Hematopoietic multipotent progenitor cell treated with erythropoietin and hydrocortisone succinate and interleukin-3 and kit ligand, for 17 days (in vitro differentiated cells): ENCODE measurements at places on chromosomes 3 and 15.
A peak's percentile ranks its signal among the peaks of the same experiment; 100 is the strongest.

DNA sequence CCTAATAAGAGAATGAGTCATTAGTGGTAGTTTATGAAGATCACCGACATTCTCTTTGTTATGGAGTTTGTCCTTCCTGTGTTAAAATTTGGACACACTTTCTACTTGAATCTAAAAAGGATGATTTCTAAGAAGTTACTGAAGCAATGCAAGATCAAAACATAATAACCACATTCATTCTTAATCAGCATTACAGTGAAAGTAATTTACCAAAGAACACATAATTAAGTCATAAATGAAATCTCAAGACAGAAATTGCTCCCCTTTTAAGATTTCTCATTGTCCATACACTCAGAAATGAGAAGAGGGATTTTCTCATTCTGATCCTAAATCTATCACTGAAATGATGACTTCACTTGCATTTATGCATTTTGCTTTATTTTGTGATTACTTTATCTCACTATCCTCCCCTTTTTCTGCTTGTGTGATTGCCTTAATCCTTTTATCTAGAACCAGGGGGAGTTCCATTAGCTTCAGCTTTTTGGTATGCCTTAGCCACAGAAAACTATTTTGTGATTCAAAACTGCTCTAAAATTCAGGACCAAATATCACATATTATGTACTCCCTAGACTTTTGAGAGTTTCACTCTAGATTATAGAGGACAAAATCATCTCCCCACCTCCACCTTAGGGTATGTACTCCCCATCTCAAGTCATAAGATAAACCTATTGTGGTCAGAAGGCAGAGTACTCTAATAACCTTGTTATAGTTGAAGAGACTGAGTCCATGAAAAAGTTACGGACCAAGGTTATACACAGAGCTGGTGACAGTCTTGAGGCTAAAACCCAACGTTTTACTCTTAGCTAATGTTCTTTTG is 817.6 kb upstream of the CFAP20DC start:
- no peak for DNase-seq

- DNase-seq = no peak
These were observed 189.1 kb downstream of the GHSR start for GRCh38 chr3:172259111-172259541.

DNA sequence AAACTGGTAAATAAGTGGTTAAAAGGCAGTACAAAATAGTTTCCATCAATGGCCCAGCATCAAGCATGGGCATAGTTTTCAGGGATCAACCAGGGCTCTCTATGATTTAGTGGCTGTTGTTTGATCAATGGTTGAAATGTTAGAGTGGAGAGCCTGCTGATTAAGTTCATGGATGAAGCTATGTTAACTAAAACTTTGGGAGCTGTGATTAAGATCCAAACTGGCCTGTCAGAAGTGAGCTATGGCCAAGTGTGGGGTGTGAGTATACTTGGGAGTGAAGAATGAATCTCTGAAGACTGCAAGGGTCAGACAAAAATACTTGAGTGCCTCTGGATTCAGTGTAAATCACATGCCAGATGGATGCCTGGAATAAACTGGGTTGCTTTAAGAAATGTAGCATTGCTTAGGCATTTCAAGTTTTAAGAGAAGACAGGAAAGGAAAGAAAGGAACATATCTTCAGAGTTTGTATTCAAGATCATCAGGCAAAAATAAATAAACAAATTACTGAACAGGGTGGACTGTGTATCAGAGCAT is 422.2 kb upstream of the ADAMTS9 start:
- DNase-seq = no peak

DNA sequence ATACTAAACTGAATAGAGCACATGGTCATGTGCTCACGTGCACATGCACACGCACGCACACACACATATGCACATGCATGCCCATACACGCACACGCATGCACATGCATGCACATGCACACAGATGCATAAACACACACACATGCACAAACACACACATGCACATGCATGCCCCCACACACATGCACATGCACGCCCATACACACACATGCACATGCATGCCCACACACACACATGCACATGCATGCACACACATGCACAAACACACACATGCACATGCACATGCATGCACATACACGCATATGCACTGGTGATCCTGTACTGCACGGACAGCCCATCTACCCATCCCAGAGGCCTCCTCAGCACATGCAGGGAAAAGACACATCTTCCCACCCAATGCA is 426.6 kb downstream of the OCA2 start:
- DNase-seq = no peak

- DNase-seq = peak; percentile 35
These were observed 2.6 kb downstream of the CCDC9B start for GRCh38 chr15:40338041-40338657.

GRCh38 chr15:38905632-38906031 is 341.0 kb upstream of the RASGRP1 start:
- no peak for DNase-seq

DNA sequence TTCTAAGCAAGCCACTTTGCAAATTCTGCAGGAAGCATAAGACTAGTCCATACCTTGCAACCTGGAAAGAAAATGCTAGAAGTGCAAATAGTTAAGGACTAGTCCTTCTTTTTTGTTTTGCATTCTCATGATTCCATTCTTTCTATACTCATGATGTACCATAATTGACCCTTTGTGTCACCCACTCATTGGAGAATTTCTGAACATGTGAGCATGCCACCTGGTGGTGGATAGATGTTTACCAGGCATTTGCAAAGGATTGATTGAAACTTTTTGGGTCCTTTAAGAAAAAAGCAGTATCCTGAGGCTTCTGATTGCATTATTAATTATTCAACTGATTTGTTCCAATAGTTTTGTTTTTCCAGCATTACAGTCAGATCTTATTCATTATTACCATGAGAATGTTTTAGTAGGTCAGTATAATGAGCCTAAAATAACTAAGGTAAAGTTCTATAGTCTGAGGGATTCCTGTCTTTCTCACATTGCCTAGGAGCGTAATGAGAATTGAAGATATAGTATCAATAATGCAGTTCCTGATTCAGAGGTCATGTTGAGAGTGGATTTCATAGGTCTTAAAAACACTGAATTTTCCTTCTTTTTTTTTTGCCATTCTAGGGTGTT is 20.2 kb upstream of the DIPK2A start:
- DNase-seq = peak; percentile 55

GRCh38 chr3:36258421-36258820 is 121.9 kb upstream of the STAC start:
- DNase-seq = no peak

DNA sequence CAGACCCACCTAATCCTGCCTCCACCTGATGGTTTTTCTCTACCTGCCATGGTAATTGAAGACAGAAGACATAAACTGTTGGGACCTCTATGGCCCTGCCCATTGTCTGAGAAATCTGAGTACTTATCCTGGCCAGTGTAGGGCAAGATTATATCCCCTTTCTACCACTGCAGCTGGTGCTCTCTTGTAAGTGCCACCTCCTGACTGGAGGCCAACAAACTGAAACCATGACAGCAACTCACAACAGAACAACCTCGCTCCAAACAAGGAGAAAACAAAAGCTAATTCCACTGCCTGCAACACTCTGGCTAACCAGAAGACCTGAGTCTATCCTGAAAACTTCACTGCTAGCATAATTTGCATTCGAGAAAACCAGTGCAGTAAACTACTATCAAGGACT is 82.9 kb downstream of the CLDN1 start:
- no peak for DNase-seq

DNA sequence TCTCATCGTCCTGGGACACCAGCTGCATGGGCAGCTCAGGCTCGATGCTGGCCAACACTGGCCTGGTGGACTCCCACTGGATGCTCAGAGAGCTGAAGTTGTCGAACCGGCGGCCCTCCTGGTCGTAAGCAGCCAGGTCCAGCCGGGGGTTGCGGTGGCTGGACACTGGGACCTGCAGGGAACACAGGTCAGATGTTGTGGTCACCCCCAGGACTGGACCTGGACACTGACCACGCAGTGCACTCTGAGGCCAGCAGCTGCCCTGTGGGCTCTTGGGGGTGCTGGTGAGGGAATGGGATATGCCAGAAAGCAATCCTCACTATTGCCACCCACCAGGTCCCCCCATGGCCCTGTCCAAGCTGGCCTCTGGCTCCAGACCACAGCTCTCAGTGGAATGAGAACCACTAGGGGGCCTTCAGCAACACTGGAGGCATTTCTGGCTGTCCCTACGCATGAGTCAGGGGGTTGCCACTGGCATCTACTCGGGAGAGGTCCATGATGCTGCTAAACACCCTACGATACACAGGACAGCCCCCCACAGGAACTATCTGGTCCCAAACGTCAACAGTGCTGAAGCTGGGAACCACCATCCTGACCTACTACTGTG is 66.1 kb downstream of the NUP210 start:
- no peak for DNase-seq

GRCh38 chr15:87489902-87490665 is 766.5 kb downstream of the NTRK3 start:
- no peak for DNase-seq

DNA sequence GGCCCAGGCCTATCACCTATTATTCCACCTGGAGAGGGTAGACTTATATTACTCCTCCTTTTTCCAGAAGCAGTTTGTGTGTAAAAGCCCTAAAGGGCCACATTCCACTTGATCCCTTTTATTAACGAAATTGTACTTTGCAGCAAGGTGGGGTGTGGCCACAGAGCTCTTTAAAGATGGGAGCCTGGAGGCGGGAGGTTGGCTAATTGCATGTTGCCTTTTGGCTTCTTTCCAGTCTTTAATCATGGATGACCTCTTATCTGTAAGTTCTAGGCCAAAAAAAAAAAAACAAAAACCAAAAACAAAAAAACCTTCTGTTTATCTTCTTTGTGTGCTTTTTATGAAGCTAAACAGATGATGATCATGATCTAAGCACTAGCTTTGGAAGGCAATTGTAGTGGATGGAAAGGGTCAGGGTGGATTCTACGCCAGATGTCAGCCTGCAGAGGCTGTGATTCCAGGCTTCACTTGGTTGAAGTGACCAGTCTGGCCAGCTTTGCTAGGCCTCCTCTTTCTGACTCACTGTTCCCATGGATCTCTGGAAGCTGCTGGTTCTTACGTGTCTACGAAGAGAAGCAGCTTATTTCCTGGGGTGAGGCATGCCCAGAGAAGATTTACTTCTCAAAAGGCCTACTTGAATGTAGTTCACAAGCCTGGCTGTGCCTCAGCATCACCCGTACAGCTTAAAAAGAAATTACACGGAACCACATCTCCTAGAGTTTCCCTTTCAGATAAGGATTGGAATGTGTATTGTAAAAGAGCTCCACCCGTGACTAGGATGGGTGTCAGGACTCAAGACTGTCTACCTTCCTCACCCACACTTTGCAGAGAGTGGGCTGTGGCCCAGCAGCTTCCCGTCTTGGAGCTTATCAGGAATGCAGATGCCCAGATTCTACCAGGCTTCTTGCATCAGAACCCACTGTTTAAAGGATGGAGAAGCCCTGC is 330.9 kb upstream of the C2CD4B start:
- DNase-seq = no peak

DNA sequence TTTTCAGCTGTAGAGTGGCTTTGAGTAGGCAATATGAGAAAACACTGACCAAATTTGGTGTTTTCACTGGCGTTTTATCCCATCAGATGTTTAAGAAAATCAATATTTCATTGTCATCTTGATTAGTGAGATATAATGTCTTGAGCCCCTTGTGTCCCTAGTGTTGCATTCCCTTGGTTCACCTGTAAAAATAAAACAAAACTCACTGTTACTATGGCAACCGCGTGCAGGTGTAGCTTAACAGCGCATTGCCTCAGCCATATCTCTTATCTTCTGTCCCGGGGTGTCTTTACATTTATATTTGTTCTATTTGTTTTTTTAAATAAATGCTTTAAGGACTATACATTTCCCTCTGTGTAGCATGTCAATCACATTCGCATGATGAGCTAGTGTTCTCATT is 551.6 kb downstream of the ZIC1 start:
- DNase-seq = no peak

GRCh38 chr3:21484057-21484827 is 266.8 kb downstream of the ZNF385D start:
- no peak for DNase-seq

DNA sequence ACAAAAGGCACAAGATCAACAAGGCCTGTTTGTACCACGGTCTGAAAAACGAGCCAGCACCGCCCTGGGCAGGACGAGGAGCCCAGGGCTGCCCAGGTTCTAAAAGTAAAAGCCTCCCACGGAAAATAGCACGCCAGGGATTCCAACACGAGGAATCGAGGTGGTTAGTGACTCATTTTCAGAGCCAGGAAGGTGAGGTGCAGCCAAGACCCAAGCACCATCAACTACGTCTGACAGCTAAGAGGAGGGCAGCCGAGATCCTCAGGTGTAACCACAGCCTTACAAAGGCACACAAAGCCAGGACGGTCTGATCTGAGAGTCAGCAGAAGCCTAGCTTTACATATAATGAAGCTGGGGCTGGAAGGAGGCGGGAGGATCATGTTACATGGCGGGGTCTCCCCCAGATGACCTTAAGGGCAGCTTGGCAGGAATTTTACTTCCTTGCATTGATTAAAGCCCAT is 52.5 kb downstream of the ATP10A start:
- no peak for DNase-seq

GRCh38 chr3:166917437-166917836 is 462.7 kb downstream of the ZBBX start:
- DNase-seq = no peak

DNA sequence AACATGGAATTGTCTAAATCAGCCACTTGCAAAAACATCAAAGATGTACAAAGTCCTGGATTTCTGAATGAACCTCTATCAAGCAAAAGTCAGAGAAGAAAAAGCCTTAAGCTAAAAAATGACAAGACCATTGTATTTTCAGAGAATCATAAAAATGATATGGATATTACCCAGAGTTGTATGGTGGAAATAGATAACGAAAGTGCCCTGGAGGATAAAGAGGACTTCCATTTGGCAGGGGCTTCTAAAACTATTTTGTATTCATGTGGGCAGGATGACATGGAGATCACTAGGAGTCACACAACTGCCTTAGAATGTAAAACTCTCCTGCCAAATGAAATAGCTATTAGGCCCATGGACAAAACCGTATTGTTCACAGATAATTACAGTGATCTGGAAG is 29.3 kb downstream of the KNL1 start:
- DNase-seq = no peak

GRCh38 chr3:176167272-176167671 is 1030.0 kb downstream of the TBL1XR1 start:
- no peak for DNase-seq

GRCh38 chr3:102483556-102483955 is 48.7 kb downstream of the ZPLD1 start:
- DNase-seq = no peak

DNA sequence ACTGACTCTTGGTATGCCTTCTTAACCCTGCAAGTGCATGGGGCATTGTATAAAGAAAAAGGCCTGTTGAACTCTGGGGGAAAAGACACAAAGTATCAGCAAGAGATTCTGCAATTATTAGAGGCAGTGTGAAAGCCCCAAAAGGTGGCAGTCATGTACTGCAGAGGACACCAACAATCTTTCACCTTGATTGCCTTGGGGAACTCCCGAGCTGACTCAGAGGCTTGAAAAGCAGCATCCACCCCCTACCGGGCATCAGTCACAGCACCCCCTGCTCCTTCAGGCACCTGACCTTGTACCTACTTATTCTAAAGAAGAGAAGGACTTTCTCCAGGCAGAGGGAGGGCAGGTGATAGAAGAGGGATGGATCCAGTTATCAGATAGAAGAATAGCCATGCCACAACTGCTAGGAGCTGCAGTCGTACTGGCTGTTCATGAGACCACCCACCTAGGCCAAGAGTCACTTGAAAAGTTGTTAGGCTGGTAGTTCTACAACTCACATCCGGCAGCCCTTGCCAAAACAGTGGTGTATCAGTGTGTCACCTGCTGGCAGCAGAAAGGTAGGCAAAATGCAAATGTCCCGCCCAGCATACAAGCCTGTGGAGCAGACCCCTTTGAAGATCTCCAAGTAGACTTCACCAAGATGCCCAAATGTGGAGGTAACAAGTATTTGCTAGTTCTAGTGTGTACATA is 241.6 kb upstream of the CNTN6 start:
- DNase-seq = no peak
